ENCODE measurements at places on chromosomes 11 and 22.

DNA sequence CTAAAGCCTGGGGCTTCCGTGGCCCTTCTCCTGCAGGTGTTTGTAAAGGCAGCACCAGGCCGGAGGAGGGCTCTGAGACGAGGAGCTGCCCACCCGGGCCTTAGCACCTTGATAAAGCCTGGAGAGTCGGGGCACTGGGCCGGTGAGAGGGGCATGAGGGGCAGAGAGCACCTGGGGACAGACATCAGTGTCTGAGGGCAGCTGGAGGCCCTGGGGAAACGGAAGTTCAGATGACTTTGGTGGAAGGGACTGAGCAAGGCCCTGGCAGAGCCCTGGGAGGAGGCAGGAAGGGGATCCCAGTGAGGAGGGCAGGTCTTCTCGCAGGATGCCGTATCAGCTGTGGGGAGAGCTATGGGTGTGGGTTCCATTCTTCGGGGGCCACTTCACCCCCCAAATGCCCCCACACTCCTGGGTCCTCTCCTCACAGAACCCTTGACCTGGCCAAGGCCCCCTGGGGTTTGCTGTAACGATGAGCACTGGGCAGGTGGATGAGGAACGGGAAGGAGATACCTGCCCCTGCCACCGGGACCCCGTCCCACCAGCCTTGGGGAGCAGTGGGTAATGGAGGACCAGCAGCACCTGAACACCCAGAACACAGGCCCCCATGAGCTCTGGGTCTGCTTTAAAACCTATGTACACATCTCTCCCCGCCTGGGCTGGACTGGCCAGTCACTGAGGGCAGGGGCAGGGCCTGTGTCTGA, 7.4 kb downstream of the C1QTNF6 start:
- no peak for DNase-seq

- no peak for DNase-seq
Observed at GRCh38 chr11:56292154-56292553, at the start of gene OR8H1. TSS of gene OR8H1 (minus strand) at chr11:56292254. CDS start at chr11:56291062, 1,192 bp downstream.

GRCh38 chr11:126476266-126476924, 120.9 kb downstream of the ST3GAL4 start:
- no peak for DNase-seq

- no peak for DNase-seq
Observed at GRCh38 chr11:15621565-15621964, 506.8 kb downstream of the INSC start.

- no peak for DNase-seq
Observed at GRCh38 chr11:122758974-122759373, 79.3 kb upstream of the CRTAM start.

- DNase-seq: no peak
Observed at GRCh38 chr11:70757241-70757640, 358.9 kb downstream of the CTTN start.

DNA sequence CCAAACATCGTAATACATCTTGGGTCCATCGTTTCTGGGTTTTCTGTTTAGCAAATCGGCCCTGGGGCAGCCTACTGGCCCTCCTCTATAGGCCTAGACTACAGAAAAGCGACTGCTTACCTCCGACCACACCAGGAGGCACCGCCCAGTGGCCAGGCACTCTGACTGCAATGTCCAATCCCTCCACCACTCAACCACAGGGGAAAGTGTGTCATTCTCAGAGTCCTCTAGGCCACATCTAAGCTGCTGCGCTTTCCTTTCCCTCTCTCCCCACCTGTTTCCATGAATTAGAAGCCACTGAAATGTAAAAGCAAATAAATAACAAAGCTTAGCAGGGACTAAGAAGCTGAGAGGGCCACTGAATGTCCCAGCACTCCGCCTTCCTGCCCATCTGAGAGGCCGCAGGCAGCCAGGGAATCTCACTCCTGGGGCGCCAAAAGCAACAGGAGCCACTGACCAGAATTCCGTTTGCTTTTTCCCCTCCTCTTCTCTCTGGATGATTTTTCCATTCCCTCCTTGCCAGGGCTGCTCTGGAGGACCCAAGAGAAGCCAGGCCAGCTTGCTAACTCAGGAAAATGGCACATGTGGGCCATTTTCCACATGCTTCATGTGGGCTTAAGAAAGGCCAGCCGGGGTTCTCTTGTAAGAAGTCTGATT, 50.1 kb upstream of the FLI1 start:
- no peak for DNase-seq
